ENCODE measurements at places on chromosomes 12 and 14. TPM values are rescaled to one million over a fixed set of nuclear protein-coding genes. Genes with fewer than 3 reads are reported as not detected.

DNA sequence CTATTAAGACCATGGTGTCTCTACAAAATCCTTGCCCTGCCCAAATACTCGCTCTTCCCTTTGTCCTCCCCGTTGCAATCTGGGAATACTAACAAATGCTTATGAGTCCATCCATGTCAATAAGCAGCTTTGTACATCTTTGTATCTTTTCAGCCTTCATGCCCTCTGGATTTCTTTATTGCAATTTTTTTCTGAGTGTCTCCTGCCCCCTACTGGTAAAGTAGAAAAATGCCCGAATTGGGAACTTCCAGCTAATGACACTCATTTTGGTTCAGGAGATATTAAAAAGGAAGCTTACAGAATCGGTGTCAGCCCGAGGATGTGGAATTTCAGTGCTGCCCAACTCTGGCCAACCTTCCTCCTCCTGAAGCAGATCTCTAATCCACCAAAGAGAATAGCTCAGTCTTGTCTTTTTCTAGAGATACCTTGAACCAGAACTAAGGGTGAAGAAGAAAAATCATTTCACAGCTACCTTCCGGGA is 46.0 kb downstream of the SH2B3 start:
- peak; percentile 39 for DNase-seq

GRCh38 chr12:95185854-95186253 is 31.4 kb downstream of the FGD6 start:
- DNase-seq = no peak

GRCh38 chr14:105533811-105534498 is 7.6 kb downstream of the TMEM121 start:
- no peak for DNase-seq

GRCh38 chr12:57452937-57453509 is 2.1 kb upstream of the INHBE start:
- DNase-seq = peak; percentile 89

- peak; percentile 12 for DNase-seq
Observed at GRCh38 chr12:89225808-89226411, 126.4 kb downstream of the DUSP6 start.

DNA sequence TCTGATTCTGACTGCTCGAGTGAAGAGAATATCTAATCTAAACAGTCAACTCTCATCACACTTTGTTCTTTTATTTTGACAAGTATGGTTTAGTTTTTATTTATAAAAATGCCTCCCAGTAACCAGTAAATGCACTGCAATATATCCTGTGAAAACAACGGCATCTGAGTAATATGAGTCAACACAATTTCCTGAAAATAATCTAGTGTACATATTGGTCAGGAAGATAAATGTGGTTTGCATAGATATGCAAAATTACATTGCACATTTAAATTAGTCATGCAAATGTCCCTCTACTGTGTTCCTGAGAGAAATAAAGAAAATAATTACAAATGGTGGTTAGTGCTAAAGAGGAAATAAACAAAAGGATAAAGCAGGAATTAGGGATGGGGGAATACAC is 1190.7 kb upstream of the SEL1L start:
- DNase-seq = no peak

DNA sequence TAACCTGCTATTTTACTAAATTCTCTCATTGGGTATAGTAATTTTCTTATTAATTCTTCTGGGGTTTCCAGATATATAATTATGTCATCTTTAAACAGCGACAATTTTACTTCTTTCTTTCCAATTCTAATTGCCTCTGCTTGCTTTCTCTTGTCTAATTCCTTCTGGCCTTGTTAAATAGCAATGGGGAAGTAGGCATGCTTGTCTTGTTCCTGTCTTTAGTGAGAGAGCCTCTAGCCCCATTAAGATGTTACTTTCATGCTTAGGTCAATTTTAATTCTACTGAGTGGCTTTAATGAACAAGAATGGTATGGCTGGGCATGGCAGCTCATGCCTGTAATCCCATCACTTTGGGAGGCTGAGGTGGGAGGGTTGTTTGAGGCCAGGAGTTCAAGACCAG is 31.7 kb downstream of the LRTM2 start:
- DNase-seq = no peak

DNA sequence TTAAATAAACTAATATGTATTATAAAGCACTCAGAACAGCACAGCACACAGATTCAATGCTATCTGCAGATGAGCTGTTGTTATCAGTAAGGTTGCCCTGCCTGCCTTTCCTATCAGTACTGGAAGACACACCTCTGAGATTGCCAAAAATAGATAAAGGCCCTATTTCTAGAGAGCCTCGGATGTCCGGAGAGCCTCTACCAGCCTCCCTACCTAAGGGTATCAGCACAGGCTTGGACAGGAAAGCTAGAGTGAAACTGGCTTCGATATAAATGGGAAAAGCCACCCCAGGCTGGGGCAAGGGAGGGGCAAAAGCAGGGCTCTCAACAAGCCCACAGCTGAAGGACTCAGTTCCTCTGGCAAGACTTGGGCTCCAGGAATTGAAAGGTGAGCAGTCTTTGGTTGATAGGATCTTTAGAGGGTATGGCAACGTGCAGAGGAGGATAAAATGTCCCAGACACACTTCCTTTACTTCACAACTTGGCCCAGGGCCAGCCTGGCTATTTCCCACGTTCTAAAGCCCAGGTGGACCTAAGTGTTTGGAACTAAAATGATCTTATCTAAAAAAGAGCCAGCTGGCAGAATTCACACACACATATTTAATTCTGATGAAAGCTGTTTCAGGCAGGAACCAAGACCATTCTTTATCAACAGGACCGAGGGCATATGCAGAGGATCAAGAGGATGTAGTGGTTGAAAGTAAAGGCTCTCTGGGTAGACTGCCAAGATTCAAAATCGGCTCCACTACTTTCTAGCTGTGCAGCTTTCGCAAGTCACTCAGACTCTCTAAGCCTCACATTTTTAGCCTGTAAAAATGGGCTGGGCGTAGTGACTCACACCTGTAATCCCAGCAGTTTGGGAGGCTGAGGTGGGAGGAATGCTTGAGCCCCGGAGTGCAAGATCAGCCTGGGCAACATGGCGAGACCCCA is 37.8 kb upstream of the ITPR2 start:
- no peak for DNase-seq

GRCh38 chr12:90062799-90063198 is 354.2 kb upstream of the ATP2B1 start:
- DNase-seq = no peak

GRCh38 chr12:79373896-79374499 is 316.8 kb downstream of the PAWR start:
- DNase-seq = peak; percentile 47

- DNase-seq = peak; percentile 87
Observed at GRCh38 chr12:54579696-54580333, 8.6 kb downstream of the PPP1R1A start.

DNA sequence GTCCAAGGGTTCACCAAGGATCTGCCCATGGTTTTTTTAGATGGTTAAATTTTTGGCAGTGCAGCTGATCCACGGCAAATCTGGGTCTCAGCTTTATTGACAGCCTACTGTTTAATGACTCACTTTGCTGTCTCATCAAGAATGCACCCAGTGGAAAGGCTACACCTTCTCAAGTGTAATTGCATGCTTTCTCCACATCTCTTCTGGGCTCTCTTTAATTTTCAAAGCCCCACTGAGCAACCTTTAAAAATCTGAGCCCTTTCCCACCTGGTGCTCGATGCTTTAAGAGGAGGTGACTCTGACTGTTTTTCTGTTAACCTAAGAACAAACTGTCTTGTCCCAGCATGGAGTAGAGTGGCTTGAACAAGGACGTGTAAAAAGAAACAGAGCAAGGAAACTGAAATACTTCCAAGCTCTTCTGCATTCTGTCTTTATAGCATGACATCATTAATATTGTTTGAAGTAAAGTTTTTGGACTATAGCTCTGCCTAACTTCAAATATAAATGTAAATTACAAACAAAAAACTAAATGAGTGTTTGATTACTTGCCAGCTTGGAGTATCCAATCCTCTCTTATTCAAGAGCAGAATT is 214.2 kb upstream of the KRR1 start:
- DNase-seq = no peak

- no peak for DNase-seq
Observed at GRCh38 chr12:80625051-80625450, 82.4 kb upstream of the MYF6 start.

GRCh38 chr14:83461521-83461920 is 1927.9 kb upstream of the SEL1L start:
- no peak for DNase-seq

DNA sequence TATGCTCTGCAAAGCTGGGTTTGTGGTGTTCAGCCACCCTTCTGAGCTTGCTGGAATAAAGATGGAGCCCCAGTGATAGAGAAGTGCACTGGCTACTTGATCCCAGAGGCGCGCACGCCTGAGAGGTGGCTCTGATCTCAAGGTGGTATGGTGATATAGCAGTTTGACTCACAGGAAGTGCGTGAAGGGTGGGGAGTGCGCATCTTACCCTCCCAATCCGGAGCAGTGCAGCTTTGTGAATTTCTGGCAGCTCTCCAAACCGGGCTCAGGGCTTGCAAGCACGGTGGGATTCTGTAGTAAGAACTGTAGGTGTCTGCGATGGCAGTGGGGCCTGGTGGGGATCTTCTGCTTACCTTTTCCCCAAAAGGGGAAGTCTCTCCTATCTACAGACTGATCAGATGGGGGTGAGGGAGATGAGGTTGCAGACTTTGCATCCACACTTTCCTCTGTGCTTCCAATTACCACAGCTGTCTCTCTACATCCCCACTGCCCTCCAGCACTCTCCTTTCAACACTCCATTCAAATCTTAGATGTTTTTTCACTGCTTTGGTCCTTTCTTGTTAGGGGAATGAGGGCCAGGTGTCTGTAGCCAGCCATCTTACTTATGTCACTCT is 197.4 kb upstream of the SLC38A2 start:
- no peak for DNase-seq

DNA sequence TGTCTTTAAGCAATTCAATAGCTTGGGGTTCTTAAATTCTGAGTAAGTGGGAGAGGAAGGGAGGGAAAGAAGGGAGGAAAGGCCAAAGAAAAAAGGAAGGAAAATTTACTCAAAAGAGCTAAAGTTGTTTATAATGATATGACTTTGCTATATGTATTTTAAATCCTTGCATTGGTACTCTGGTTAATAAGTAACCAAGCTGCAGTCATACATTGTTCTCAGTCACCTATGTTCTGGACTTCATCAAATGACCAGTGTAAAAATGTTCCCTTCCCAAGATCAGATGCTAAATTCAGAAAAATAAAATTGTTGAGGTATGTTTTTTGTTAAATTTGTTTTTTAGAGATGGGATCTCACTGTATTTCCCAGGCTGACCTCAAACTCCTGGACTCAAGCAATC is 259.9 kb upstream of the CPNE8 start:
- DNase-seq = no peak

GRCh38 chr14:77574446-77575115 is 41.9 kb downstream of the SPTLC2 start:
- DNase-seq = no peak

MEG3 gene
- total RNA-seq = 7.3 TPM

OAS2 gene
- 0.12 TPM for total RNA-seq

IL22 gene
- total RNA-seq = not detected

GALNT16 gene
- 7.0 TPM for total RNA-seq

SERPINA10 gene
- total RNA-seq = not detected

RHEBL1 gene
- total RNA-seq = 6.0 TPM

PKP2 gene
- 11.1 TPM for total RNA-seq

TRPV4 gene
- 0.56 TPM for total RNA-seq

IRAK3 gene
- total RNA-seq = 0.37 TPM

CLEC1A gene
- total RNA-seq = not detected

Data from neural progenitor cell (in vitro differentiated cells).